Astrocyte (in vitro differentiated cells and primary cell): ENCODE measurements at places on chromosomes 3 and 15. TPM values are rescaled to one million over a fixed set of nuclear protein-coding genes. Genes with fewer than 3 reads are reported as not detected.

Gene SNX22
- total RNA-seq, result 0.19 and 0.27 TPM in 2 replicates

Gene GOLGA6D
- not detected in 2 replicates for total RNA-seq

Gene SRGAP3
- total RNA-seq, result 3.9 and 5.4 TPM in 2 replicates

Gene ZNF106
- total RNA-seq, result 60.3 and 69.6 TPM in 2 replicates

Gene CYP1A1
- total RNA-seq, result 0.58 and 0.91 TPM in 2 replicates

Gene PP2D1
- total RNA-seq, result not detected in 2 replicates

Gene SLC12A8
- 4.2 and 4.4 TPM in 2 replicates for total RNA-seq

Gene RHCG
- 0.18 TPM in 1 of 2 replicates, not detected in the other for total RNA-seq

Gene MUC20
- 0.41 TPM in 1 of 2 replicates, not detected in the other for total RNA-seq

DNA sequence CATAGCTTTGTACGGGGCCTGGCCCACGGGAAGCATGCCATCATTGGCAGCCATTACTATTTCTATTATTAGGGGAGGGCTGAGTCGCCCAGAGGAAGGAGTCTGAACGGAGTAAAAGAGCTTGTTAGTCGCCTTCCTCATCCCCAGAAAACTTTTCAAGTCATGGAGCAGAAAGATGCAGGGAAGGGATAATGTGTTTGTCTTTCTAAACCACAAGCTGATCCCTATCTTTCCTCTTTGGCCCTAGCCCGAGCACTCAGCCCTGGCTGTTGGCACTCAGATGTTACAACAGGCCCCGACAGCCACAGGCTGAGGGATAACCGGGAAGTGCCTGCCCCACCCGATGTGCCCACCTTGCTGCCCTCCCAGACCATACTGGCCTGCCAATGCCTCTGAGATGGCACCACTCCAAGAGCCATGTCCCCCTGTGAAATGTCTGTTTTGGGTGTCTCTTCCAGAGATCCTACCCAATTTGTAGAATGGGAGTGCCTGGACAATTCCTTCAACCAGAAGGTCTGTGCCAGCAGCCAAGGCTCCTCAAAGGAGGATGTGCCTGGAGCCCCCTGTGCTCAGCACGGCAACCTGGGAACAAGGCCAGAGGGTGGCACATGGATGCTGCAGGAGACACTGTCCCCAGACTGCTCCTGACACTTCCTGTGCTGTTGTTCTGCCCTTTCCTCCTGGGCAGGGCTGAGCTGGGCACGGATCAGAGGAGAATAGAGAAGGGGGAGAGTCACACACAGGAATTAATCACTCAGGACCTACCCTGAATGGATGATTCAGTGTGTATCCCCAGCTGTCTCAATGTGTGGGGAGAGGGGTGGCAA, 10.8 kb downstream of the PAK6 start:
- H3K27ac ChIP-seq, result no peak overlapping the region
- peaks cover 22% of the 10 kb centered on the region for H3K4me1 ChIP-seq
- DNase-seq, result peak; percentile 50
- no peak overlapping the region for H3K4me3 ChIP-seq
- H3K27me3 ChIP-seq, result peaks cover 31% of the 10 kb centered on the region

GRCh38 chr3:184595726-184596125, 34.1 kb downstream of the EPHB3 start:
- no peak for DNase-seq
- H3K4me3 ChIP-seq, result no peak overlapping the region
- peaks cover 5% of the 10 kb centered on the region for H3K27me3 ChIP-seq
- H3K27ac ChIP-seq, result no peak overlapping the region

DNA sequence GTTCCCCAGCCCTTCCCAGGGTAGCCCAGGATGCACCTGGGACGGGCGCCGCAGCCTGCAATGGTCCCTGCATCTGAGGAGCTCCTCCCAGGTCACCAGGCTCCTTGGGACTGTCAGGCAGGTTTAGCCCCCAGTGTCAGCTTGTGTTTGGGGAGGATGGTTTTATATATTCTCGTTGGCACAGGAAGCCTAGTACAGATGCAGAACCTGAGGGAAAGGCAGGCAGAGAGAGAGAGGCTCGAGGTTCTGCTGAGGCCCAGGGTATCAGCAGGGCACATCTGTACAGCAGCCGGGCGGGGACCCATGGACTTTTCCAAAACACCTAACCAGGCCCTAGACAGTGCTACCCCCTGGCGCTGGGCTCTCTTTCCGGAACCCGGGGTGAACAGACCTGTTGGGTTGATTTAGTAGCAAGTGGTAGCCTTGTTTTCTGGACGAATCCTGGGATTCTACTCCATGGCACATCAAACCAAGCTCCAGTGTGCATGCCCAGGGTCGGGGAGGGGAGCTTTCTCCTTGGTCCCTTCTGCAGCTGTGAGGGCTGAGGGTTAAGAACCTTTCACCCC, 8.6 kb downstream of the PAK6 start:
- DNase-seq, result no peak
- no peaks in the 10 kb centered on the region for H3K36me3 ChIP-seq
- H3K4me1 ChIP-seq, result peaks cover 12% of the 10 kb centered on the region
- H3K4me3 ChIP-seq, result no peak overlapping the region

GRCh38 chr3:122902326-122902725, 107.5 kb downstream of the SLC49A4 start:
- H3K27me3 ChIP-seq, result peaks cover 11% of the 10 kb centered on the region
- H3K36me3 ChIP-seq, result no peaks in the 10 kb centered on the region
- H3K4me1 ChIP-seq, result no peaks in the 10 kb centered on the region
- no peak overlapping the region for H3K27ac ChIP-seq
- H3K4me3 ChIP-seq, result no peak overlapping the region
- no peak for DNase-seq

GRCh38 chr15:86735247-86736040, 655.8 kb downstream of the AGBL1 start:
- H3K27me3 ChIP-seq, result no peaks in the 10 kb centered on the region
- H3K36me3 ChIP-seq, result no peaks in the 10 kb centered on the region
- no peaks in the 10 kb centered on the region for H3K4me1 ChIP-seq
- H3K4me3 ChIP-seq, result no peak overlapping the region
- no peak for DNase-seq
- no peak overlapping the region for H3K27ac ChIP-seq

DNA sequence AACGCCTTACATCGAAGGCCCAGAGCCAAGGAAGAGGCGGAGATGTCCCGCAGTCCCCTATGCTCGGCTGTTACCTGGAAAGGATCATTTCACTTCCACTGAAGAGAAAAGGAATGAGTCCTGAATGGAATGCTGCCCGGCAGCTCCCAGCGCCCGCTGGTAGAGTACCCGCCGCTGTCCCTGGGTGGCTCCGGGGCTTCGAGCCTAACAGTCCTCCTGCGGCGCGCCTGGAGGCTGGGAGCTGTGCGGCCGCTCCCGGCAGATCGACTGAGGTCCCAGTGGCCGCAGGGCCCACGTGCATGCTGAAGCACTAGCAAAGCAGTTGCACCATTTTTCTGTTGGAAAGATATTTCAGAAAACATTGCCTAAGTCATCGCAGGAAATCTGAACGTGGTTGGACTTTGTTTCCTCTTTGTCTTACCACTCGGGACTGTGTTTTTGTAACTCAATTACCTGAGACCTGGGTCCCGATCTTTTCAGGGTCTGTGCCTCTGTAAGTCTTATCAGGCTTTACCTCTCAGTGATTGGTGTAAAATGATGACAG, 984 bp downstream of the RNU6-1 start:
- H3K27ac ChIP-seq, result no peak overlapping the region
- H3K4me1 ChIP-seq, result peaks cover 28% of the 10 kb centered on the region
- no peak for DNase-seq
- peak overlapping the region; percentile 26 for H3K4me3 ChIP-seq
- H3K27me3 ChIP-seq, result peaks cover 42% of the 10 kb centered on the region

GRCh38 chr3:5565026-5565425, 377.5 kb downstream of the EDEM1 start:
- DNase-seq, result no peak
- H3K4me3 ChIP-seq, result no peak overlapping the region
- no peaks in the 10 kb centered on the region for H3K36me3 ChIP-seq

- peaks cover 7% of the 10 kb centered on the region for H3K27me3 ChIP-seq
- H3K4me1 ChIP-seq, result no peaks in the 10 kb centered on the region
- H3K36me3 ChIP-seq, result no peaks in the 10 kb centered on the region
- H3K27ac ChIP-seq, result no peak overlapping the region
Observed at GRCh38 chr3:183396662-183397391, 31.6 kb downstream of the MCF2L2 start.

GRCh38 chr15:67750371-67750770, 74.9 kb upstream of the SKOR1 start:
- H3K27me3 ChIP-seq, result no peaks in the 10 kb centered on the region
- no peak overlapping the region for H3K4me3 ChIP-seq
- DNase-seq, result no peak
- H3K36me3 ChIP-seq, result no peaks in the 10 kb centered on the region
- no peaks in the 10 kb centered on the region for H3K4me1 ChIP-seq
- no peak overlapping the region for H3K27ac ChIP-seq

DNA sequence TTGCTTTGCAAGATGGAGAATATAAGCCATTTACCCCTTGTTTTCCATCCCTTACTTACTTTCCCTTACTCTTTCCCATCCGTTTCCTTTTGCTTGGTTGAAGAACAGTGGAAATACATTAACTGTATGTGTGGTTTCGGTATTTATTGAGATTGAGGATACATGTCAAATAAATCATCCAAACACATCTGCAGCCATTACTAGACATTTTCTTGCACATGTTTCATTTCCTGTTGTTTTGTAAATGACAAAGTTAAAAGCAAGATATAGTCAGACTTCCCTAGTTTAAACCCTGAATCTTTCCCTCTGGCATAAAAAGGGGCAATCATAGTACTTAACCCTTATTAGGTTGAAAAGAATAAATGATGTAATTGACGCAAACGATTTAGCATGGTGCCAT, 82.1 kb upstream of the BCHE start:
- no peak overlapping the region for H3K4me3 ChIP-seq
- DNase-seq, result no peak
- H3K27me3 ChIP-seq, result no peaks in the 10 kb centered on the region
- no peaks in the 10 kb centered on the region for H3K4me1 ChIP-seq
- no peaks in the 10 kb centered on the region for H3K36me3 ChIP-seq

- no peak overlapping the region for H3K4me3 ChIP-seq
- no peaks in the 10 kb centered on the region for H3K4me1 ChIP-seq
- H3K36me3 ChIP-seq, result peaks cover 11% of the 10 kb centered on the region
- H3K27ac ChIP-seq, result no peak overlapping the region
- peak; percentile 14 for DNase-seq
Observed at GRCh38 chr3:15011174-15011573, 53.9 kb downstream of the MRPS25 start.

DNA sequence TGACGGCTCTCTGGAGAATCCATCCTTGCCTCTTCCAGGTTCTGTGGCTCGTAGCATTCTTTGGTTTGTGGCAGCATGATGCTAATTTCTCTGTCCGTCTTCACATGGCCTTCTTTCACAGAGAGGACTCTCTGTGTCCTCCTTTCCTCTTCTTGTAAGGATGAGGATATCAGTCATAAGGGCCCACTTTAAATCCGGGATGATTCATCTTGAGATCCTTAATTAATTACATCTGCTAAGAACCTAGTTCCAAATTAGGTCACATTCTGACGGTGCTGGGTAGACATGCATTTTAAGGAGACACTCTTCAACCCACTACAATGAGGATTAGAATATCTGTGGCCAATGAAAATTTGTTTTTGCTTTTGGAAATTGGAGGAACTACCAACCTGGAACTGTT, 15.7 kb upstream of the GXYLT2 start:
- H3K27ac ChIP-seq, result no peak overlapping the region
- no peak overlapping the region for H3K4me3 ChIP-seq
- no peaks in the 10 kb centered on the region for H3K4me1 ChIP-seq
- H3K36me3 ChIP-seq, result no peaks in the 10 kb centered on the region
- peaks cover 5% of the 10 kb centered on the region for H3K27me3 ChIP-seq

DNA sequence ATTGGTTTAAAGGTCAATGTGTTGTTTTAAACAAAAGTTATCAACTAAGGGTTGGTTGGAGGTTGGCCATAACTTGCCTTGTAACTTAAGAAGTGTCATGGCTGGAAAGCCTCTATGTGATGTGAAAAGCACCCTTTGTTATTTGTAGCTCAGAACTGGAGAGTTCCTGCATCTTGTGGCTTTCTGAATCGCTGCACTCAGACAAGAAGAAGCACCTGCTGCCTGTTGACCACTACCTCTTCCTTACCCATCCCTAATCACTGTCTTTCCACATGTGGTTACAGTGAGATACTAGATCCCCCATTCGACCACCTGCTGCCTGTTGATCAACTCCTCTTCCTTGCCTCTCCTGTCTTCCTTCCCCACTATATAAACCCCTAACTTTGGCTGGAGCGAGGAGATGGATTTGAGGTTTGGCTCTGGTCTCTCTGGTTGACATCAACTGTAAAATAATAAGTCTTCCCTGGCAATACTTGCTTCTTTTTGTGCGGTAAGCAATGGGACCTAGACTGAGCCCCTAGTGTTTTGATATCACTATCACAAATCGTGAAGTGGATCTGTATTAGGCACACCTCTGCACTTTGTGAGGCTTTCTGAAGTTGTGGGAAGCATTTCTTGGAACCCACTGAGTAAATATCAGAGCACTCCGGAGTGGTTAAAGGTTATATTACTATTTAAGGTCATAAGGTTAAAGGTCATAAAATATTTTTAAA, 13.8 kb downstream of the RPL39L start:
- no peaks in the 10 kb centered on the region for H3K4me1 ChIP-seq
- H3K4me3 ChIP-seq, result no peak overlapping the region
- H3K27ac ChIP-seq, result no peak overlapping the region
- H3K36me3 ChIP-seq, result no peaks in the 10 kb centered on the region

DNA sequence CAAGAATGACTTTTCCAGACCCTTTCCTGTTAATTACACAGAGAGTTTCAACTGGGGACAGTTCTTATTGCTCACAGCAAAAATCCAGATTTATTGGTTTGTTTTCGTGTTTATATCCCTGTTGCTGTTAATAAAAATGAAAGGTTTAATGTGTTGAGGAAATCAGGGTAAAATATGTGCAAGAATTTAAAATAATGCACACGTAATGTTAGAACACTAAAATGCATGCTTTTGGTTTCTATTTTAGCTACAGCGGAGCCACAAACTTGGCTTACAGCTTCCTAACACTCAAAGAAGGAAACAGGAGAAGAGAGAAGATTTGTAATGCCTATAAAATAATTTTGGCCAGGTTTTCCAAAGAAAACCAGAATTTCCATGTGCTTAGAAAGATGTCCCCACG, 62.7 kb downstream of the CASR start:
- H3K27ac ChIP-seq, result no peak overlapping the region
- no peaks in the 10 kb centered on the region for H3K36me3 ChIP-seq
- no peaks in the 10 kb centered on the region for H3K4me1 ChIP-seq
- DNase-seq, result peak; percentile 49

GRCh38 chr3:197269024-197269423, 29.4 kb downstream of the DLG1 start:
- peaks cover 25% of the 10 kb centered on the region for H3K36me3 ChIP-seq
- no peaks in the 10 kb centered on the region for H3K27me3 ChIP-seq
- H3K4me3 ChIP-seq, result no peak overlapping the region
- no peak overlapping the region for H3K27ac ChIP-seq
- DNase-seq, result no peak

GRCh38 chr15:71060983-71061382, 54.3 kb upstream of the THSD4 start:
- no peaks in the 10 kb centered on the region for H3K36me3 ChIP-seq
- DNase-seq, result peak; percentile 65
- no peak overlapping the region for H3K4me3 ChIP-seq
- H3K27me3 ChIP-seq, result no peaks in the 10 kb centered on the region
- H3K27ac ChIP-seq, result peak overlapping the region; percentile 21
- peaks cover 7% of the 10 kb centered on the region for H3K4me1 ChIP-seq

DNA sequence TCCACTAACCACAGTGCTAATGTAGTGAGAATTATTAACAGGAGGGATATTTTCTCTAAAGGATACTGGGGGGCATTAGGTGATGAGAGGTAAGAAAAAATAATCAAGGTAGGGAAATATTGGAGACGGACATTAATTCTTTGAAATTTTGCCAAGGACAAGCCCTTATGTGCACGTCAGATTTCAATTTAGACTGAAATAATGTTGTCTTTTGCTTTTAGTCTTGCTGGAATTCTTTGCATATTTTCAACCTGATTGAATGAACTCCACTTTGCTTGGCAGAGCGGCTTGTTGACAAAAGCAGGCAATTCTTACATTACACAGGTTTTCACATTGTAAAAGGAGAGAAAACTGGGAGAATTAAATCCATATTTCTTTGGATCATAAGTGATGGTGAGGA, 25.0 kb upstream of the C3orf52 start:
- no peak overlapping the region for H3K4me3 ChIP-seq
- H3K36me3 ChIP-seq, result no peaks in the 10 kb centered on the region
- peak; percentile 75 for DNase-seq
- H3K27me3 ChIP-seq, result no peaks in the 10 kb centered on the region
